ENCODE measurements at places on chromosomes 5 and 9.
A peak's percentile ranks its signal among the peaks of the same experiment; 100 is the strongest.

GRCh38 chr5:143533978-143534760 is 130.7 kb upstream of the NR3C1 start:
- DNase-seq = no peak

GRCh38 chr5:110544603-110545002 is 181.9 kb downstream of the TMEM232 start:
- no peak for DNase-seq

DNA sequence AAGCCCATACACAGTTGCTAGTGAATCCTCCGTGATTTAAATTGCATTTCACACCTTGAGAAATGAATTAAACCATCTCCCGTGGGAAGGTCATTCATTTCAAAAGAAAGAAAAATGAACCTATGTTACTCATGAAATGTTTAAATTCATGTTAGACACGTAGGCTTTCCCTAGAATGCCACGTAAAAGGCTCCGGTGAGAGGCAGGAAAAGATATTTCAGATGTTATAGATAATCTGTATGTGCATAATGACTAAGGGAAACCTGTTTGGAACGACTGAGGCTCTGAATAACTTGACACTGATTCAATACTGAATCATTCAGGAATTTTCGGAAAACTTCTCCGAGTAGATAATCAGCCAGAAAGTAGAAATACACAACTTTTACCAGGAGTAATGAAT is 134.3 kb upstream of the ICE1 start:
- no peak for DNase-seq

DNA sequence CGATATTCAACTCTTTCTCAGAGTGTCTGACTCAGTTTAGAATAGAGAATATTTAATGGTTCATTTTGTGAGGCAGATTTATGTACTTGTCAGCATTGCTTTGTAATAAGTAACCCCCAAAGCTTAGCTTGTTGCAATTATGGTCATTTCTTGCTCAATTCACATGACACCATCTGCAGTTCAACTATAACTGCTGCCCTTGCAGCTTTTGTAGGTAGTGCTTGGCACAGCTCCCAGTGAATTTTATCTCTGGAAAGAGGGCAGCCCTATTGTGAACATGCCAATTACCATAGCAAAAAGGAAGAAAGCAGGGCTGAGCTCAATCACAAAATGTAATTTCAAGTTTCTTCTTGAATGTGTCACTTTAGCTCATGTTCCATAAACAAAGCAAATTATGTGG is 1587.7 kb upstream of the ACO1 start:
- DNase-seq = no peak

- DNase-seq = no peak
Observed at GRCh38 chr5:124438903-124439281, 307.5 kb downstream of the ZNF608 start.

- DNase-seq = peak; percentile 48
Observed at GRCh38 chr9:124721109-124721906, 49.8 kb downstream of the NR6A1 start.

DNA sequence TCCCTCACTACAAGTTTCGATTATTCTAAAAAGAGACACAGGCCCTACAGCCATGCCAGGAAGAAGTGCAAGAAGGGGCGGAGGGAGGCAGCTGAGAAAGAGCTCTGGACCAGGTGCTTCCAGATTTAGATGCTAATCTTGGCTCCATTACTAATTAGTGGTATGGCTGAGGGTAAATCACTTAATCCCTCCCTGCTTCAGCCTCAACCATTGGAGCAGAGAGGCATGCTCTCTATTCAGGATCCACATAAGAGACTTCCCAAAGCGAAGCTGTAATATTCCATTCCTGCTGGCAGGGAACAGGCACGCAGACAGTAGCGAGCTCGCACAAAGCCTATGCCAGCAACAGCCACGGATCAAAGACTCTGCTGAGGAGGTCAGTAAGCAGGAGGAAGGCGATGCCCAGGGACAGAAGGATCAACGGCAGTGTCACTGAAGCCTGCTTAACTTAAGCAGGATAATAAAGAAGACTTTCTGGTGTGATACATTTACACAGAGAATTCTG is 24.2 kb downstream of the LIFR start:
- no peak for DNase-seq

- DNase-seq = no peak
Observed at GRCh38 chr5:129691220-129691619, 56.7 kb upstream of the MINAR2 start.

- no peak for DNase-seq
Observed at GRCh38 chr5:159185773-159186172, 23.6 kb downstream of the RNF145 start.

GRCh38 chr5:79025054-79025472 is 40.0 kb upstream of the ARSB start:
- DNase-seq = peak; percentile 74

- DNase-seq = no peak
Observed at GRCh38 chr5:169609716-169610115, 26.1 kb downstream of the SPDL1 start.

- no peak for DNase-seq
Observed at GRCh38 chr5:151578326-151579025, 12.7 kb downstream of the FAT2 start.

- DNase-seq = peak; percentile 17
Observed at GRCh38 chr5:32326216-32326772, 13.6 kb upstream of the MTMR12 start.

DNA sequence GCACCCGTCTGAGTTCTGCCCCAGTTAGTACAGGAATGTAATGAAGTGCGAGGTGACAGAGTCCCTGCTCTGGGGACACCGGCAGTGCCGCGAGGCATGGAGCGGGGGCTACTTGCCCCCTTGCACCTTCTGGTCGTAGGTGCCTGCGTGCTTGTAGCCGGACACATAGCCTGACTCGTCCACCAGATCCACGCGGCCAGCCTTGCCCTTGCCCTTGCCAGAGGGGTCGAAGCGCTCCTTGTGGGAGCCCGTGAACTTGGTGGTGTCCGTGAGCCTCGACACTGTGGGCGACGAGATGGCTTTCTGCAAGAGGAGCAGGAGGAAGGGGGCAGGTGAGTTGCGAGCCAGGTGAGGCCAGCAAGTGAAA is 28.2 kb downstream of the TPPP start:
- no peak for DNase-seq

DNA sequence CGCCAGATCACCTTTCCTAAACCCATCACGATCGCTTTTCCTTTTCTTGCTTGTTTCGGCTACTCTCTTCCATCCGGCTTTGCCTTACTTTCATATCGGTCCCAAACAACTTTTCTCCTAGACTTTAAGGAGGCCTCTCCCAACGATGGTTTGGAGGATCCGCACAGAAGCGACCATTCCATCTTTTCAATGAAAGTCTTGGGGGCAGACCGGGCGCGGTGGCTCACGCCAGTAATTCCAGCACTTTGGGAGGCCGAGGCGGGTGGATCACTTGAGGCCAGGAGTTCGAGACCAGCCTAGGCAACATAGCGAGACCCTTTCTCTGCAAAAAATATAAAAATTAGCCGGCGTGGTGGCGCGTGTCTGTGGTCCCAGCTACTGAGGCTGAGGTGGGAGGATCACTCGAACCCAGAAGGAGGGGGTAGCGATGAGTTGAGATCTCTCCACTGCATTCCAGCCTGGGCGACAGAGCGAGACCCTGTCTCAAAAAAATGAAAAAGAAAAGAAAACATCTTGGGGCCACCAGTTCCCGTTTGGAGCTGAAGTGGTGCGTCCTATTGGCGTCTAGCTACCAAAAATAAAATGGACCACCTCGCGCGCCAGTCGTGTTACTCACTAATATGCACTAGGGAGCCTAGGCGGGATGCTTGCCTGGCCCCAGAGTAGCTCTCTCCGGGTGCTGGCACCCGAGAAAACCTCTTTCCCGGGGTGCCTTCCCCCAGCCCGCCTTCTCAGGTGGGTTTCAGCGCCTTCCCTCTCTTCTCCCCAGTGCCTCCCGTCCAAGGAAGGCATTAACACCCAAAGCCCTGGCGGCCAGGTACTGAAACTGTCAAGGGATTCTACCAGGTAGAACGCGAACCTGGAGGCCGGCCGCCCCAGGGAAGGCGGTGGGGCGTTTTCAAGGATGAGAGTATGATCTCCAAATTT is 800 bp upstream of the AP3B1 start:
- peak; percentile 39 for DNase-seq

DNA sequence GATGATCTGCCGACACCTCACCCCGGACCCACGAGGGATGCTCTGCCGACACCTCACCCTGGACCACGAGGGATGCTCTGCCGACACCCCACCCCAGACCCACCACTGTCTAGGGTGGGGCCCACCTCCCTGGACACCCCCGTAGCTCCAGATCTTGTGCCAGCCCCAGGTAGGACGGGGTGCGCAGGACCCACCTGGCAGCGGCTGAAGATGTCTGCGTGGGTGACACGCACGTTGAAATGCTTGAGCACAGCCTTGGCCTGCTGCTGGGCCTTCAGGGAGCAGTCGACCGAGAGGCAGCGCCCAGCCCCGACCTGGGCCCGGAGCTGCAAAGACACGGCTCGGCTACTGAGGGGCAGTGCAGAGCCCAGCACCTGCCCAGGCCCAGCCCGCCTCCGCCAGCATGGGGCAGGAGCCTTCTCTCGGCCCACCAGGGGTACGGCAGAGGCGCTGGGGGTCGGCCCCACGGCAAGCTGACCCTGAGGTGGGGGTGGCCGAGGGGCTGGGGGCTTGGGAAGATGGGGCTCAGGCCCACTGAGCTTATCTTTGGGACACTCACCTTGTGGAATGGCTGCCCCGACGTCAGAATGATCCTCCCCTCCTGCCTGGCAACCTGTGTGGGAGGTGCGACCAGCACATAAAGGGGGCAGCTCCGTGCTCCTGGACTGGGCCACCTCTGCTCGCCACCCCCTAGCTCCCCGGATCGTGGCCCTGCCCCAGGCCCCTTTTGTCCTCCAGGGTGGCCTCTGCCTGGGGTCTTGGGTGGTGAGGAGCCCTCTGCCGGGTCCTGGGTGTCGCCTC is 21.7 kb upstream of the NRARP start:
- DNase-seq = no peak

DNA sequence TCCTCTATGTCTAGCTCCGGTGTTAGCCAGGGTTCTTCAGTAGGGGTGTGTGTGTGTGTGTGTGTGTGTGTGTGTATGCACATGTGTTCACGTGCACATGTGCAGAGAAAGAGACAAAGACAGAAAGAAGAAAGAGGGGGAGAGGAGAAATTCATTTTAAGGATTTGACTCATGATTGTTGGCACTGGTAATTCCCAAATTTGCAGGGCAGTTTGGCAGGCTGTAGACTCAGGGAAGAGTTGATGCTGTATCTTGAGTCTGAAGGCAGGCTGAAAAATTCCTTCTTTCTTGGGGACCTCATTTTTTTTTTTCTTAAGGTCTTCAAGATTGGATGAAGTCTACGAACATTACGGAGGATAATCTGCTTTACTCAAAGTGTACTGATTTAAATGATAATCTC is 335.7 kb downstream of the NSG2 start:
- no peak for DNase-seq

DNA sequence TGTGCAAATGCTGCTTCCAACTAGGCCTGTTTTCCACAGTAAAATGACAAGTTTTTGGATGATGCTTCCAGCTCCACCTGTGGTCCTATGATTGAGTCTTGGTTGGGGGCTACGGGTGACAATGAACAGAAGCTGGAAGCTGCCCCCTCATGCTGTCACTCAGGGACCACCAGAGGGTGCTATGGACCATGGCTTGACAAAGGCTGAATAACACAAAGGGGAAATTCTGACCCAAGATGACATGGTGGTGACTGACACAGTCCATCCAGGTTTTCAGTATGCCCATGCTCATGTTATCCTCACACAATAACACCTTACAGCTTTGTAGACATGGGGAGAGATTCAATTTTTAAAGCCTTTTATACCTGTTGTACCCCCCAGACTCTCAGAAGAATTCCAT is 23.9 kb upstream of the SAP30L start:
- DNase-seq = no peak

DNA sequence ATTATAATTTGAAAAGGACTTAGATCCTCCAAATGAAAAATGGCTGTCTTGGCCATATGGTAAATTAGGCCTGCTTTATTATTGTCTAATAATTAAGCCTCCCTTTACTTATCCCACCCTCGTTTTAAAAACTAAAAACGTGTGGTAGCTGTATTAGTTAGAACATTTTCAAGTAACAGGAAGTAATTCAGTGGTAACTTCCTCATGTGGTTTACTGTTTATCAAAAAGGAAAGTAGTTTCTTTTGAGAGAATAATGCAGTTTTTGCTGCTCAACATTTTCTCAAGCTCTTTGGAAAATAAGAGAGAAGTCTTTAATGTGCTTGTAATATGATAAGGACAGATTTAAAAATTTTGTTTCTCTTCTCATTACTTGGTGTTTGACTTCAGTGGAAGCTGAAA is 26.0 kb downstream of the ZCCHC7 start:
- DNase-seq = no peak

- DNase-seq = no peak
Observed at GRCh38 chr5:90337449-90338052, 72.0 kb downstream of the CETN3 start.

DNA sequence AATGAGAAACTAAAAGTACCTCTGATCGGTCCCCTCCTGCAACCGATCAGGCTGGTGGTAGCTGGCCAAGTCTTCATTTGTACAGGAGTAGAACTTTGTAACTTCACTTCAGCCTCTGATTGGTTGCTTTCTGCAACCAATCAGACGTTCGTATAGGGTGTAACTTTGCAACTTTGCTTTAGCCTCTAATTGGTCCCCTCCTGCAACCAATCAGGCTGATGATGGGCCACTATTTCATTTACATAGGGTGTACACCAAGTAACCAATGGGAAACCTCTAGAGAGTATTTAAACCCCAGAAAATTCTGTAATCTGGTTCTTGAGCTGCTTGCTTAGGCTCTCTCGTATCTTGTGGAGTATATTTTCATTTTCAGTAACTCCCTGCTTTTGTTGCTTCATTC is 445.5 kb downstream of the MED10 start:
- DNase-seq = no peak

DNA sequence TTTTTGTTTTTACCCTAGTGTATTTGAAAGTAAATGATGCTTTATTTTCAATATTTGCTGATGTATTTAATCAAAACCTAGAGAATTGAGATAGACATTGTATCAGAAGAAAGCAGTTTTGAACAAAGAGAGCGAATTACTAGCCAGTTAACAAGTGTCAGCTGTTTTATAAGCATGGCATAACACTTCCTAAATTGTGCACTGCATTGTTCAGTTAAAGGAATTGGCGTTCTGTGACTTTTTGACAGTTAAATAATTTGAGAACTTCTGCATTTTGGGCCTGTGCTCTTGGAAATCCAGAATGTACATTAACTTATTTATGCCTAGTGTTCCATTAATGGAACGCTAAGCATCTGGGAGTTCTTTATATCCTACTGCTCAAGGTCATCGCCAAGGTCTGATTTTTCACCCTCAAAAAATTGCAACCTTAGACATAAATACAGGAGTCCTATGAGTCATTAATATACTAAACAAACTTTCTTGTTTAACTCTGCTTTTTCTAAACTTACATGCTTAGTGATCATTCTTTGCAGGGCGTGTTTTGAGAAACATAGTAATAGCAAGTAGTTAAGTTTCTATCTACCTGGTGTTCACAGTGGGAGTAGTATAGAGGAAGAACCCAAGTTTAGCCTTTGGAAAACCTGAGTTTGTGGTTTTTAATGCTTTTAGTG is 31.1 kb downstream of the RASA1 start:
- no peak for DNase-seq

- DNase-seq = no peak
Observed at GRCh38 chr9:38350529-38350928, 42.0 kb upstream of the ALDH1B1 start.
